ENCODE measurements at places on chromosomes 3 and 15. TPM values are rescaled to one million over a fixed set of nuclear protein-coding genes. Genes with fewer than 3 reads are reported as not detected.

GRCh38 chr15:51089041-51089440, 5.7 kb downstream of the TNFAIP8L3 start:
- no peak for DNase-seq
- no peaks in the 10 kb centered on the region for H3K36me3 ChIP-seq
- peaks cover 7% of the 10 kb centered on the region for H3K4me1 ChIP-seq
- H3K27me3 ChIP-seq = peaks cover 19% of the 10 kb centered on the region

- no peaks in the 10 kb centered on the region for H3K36me3 ChIP-seq
- no peaks in the 10 kb centered on the region for H3K4me1 ChIP-seq
- H3K27ac ChIP-seq = no peak overlapping the region
- no peaks in the 10 kb centered on the region for H3K27me3 ChIP-seq
Measured at GRCh38 chr3:119073258-119074001, 38.8 kb upstream of the IGSF11 start.

DNA sequence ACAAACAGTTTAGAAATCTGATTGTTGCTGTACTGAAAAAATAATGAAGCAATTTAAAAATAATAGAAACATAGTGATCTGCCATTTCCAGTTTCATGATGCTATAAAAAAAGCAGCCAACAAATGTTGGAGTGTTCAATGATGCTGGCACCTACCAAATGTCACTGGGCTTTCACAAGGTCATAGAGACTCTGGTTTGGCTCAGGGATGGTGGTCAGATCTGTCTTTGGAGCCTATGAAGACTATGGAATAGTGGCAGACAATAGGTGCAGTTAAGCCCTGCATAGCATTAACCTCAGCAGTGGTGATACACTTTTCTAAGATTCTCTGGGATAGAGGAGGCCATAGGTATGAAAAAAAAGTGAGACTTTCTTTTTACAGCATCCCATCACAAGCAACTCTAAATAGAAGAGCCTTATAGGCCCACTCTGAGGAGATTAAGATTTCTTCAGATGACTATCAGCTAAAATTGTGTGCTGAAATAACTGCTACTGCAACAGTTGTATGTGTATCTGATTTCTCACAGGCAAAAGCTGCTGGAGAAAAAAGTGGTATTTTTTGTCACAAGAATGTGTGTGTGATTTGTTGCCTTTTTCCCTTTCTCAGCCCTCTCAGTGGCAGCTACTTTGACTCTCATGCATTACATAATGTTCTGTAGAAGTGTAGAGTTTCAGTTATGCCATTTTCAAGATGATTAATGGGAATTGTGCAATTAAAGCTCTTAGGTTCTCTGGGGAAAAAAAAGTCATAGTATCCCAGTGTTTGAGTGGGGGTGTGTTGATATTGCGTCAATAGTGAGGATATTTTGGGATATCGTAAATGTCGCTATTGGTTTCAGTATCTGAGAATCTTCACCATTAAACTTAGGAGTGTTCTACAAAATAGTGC, 137.4 kb downstream of the MBNL1 start:
- no peaks in the 10 kb centered on the region for H3K36me3 ChIP-seq
- DNase-seq = peak; percentile 39
- no peaks in the 10 kb centered on the region for H3K27me3 ChIP-seq
- H3K27ac ChIP-seq = peak overlapping the region; percentile 91

- H3K27me3 ChIP-seq = no peaks in the 10 kb centered on the region
- H3K27ac ChIP-seq = no peak overlapping the region
- no peak overlapping the region for H3K4me3 ChIP-seq
Measured at GRCh38 chr3:74518610-74519009, 95.8 kb downstream of the CNTN3 start.

DNA sequence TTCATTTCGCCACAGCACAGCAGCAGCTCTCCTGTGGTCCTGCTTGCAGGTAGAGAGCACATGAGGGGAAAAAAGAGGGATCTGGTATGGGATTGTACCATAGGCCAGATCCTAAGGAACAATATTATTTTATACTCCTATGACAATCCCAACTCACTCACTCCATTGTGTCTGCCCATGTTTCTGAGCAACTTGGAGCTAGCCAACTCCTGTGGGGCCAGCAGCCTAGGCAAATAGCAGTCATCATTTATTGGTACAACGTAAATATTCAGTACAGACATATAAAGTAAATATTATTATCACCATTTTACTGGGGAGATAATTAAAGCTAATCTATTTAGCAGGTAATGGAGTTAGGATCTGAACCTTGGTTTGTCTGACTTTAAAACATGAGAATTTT, 148.4 kb downstream of the MECOM start:
- H3K36me3 ChIP-seq = no peaks in the 10 kb centered on the region
- no peak for DNase-seq
- H3K4me1 ChIP-seq = no peaks in the 10 kb centered on the region
- no peak overlapping the region for H3K4me3 ChIP-seq

DNA sequence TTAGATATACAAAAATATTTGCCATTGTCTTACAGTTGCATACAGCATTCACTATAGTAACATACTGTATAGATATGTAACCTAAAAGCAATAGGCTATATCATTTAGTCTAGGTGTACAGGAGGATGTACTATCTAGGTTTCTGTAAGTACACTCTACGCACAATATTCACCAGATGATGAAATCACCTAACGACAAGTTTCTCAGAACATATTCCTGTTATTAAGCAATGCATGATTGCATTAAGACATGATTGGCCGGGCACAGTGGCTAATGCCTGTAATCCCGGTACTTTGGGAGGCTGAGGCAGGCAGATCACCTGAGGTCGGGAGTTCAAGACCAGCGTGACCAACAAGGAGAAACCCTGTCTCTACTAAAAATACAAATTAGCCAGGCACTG, 14.5 kb upstream of the PRKCI start:
- no peaks in the 10 kb centered on the region for H3K4me1 ChIP-seq
- no peaks in the 10 kb centered on the region for H3K36me3 ChIP-seq
- H3K27me3 ChIP-seq = no peaks in the 10 kb centered on the region
- DNase-seq = no peak

- H3K4me1 ChIP-seq = no peaks in the 10 kb centered on the region
- no peaks in the 10 kb centered on the region for H3K27me3 ChIP-seq
- H3K27ac ChIP-seq = no peak overlapping the region
- no peak for DNase-seq
- no peaks in the 10 kb centered on the region for H3K36me3 ChIP-seq
- no peak overlapping the region for H3K4me3 ChIP-seq
Measured at GRCh38 chr3:29255854-29256696, 24.8 kb upstream of the RBMS3 start.

Gene XCR1
- total RNA-seq = not detected

Gene BRK1
- 97.5 TPM for total RNA-seq
